ENCODE measurements at places on chromosomes 2 and 18.

- no peak for DNase-seq
These were observed 181.4 kb downstream of the TMEM18 start for GRCh38 chr2:495745-496275.

GRCh38 chr2:46177461-46178089, 119.6 kb upstream of the EPAS1 start:
- DNase-seq: no peak

DNA sequence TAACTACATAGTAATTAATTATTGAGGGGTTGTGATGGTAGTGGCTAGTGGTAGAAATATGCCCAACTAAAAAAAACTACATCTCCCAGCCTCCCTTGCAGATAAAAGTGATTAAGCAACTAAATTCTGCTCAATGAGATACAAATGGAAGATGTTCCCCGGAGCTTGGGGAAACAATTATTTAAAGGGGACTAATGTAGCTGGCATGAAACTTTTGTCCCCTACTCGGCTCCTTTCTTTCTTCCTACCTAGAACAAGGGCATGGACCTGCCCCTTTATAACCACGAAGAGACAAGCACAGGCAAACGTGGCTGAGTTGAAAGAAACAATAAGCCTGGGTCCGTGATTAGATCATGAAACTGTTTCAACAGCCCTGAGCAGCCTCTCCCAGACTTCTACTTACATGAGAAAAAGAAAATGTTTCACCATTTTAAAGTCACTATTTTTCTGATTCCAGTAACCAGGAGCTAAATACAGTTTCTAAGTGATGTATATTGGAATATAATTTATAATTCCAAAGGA, 236.9 kb downstream of the SCG2 start:
- DNase-seq: no peak

DNA sequence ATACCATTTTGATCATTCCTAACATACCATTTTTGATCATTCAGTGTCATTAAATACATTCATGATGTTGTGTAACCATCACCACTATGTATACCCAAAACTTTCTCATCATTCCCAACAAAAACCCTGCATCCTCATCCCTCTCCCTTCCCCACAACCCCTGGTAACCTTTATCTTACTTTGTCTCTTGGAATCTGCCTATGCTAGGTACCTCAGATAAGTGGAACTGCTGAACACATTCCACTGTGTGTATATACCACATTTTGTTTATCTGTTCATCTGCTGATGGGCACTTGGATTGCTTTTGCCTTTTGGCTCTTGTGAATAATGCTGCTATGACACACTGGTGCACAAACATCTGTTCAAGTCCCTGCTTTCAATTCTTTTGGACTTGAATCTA, 83.8 kb upstream of the TFCP2L1 start:
- DNase-seq: no peak

Measured in stimulated activated CD8-positive, alpha-beta memory T cell treated with anti-CD3 and anti-CD28 coated beads, Interleukin-7, amount 100 ng/mL, for 48 hours (primary cell).